Activated CD8-positive, alpha-beta T cell treated with anti-CD3 and anti-CD28 coated beads, Interleukin-2, amount 10 ng/mL, durations not matched to agents 7 days and 5 days (primary cell): ENCODE measurements at places on chromosomes 7 and 10. TPM values are rescaled to one million over a fixed set of nuclear protein-coding genes. Genes with fewer than 3 reads are reported as not detected.

GRCh38 chr7:27240015-27240731, 2.4 kb upstream of the EVX1 start:
- no peak for DNase-seq

DNA sequence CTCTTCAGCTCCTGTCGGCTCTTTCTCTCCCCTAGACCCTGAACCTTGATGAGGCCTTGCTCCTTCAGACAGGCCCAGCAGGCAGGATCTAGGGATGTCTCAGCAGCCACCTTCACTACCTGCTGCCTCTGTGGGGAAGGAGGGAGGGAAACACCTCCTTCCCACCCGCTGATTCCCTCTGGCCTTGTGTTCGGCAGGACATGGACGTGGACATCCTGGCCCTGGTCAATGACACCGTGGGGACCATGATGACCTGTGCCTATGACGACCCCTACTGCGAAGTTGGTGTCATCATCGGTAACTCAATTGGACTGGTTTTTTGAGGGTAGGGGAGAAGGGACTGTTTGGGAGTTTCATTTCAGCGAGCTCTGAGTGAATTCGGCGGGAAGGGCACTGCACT, 20.3 kb downstream of the HKDC1 start:
- no peak for DNase-seq

GRCh38 chr7:41472427-41473125, 230.3 kb downstream of the INHBA start:
- no peak for DNase-seq

- no peak for DNase-seq
Observed at GRCh38 chr7:17530741-17531421, 232.4 kb downstream of the AHR start.

Gene HMX3
- not detected for total RNA-seq

Gene IQUB
- not detected for total RNA-seq

Gene FKBP6
- not detected for total RNA-seq

Gene SRRM3
- total RNA-seq: not detected
